ENCODE measurements at places on chromosomes 16 and 17.

GRCh38 chr17:59406808-59407381 lies 75.4 kb downstream of the YPEL2 start:
- no peak for DNase-seq

DNA sequence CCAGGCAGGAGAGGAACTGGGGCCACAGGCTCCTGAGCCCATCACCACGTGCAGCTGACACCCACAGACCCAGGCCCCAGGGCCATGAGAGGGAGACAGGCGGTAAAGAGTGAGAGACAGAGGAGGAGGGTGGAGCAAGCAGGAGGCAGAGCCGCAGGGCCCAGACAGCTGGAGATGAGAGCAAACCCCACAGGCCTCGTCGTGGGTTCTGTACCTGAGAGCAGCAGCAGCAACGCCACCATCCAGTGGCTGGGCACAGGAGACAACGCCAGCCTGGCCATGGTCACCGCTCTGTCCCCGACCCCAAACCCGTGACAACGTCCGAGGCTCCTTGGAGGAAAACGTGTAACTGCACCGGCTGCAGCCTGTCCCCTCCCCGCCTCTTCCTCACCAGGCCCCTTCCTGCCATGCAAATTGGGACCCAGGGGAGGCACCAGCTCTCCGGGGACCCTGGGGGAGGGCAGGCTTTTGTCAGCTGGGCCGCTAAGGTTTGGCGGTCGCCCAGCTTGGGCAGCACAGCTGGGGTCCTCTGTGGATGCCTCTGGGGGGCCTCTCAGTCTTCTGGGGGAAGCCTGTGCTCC lies at the start of gene CD79B:
CD79B (minus strand) TSS at position 351 of the 581 bp plus-strand sequence; CDS start at position 281, 70 bp downstream.
- DNase-seq: no peak

GRCh38 chr17:7462474-7463371 lies 16.7 kb downstream of the ZBTB4 start:
- no peak for DNase-seq

DNA sequence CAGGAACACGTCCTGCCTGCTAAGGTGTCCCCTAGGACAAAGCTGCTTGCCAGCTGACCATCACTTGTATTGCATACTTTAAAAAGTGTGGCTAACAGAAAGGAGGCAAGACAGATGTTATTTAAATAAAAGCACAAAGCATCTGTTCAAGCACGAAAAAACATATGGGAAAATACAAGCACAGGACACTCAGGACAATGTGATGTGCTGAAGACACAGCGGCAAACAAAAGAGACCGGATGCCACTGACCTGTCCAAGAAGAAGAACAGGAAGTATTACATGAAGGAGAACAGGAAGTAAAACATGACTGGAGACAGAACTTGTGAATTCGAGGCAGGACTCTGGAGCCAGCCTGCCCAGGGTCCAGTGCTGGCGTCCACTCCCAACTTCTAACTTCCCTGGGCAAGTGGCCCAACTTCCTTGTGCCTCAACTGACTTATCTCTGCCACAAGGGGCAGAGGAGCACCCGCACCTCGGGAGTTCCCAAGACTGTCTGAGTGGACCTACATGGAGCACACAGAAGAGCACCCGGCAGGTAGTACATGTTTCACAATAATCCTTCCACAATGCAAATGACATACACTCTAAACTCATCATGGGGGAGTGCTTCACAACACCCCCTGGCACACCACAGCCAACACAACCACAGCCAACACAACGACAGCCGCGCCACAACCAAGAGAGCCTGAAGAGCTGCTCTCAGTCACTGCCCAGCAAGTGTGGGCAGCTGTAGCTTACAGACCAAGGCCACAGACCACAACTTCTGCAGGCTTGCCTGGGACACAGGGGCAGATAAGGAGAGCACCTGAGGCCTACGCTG lies 36.6 kb downstream of the ANKRD11 start:
- DNase-seq: no peak

Data from chondrocyte (in vitro differentiated cells).